ENCODE measurements at places on chromosomes 2 and 18.

- no peak for DNase-seq
Measured at GRCh38 chr18:79218605-79219190, 149.5 kb downstream of the ATP9B start.

GRCh38 chr2:104855221-104856085 is 1.5 kb downstream of the POU3F3 start:
- no peak for DNase-seq

DNA sequence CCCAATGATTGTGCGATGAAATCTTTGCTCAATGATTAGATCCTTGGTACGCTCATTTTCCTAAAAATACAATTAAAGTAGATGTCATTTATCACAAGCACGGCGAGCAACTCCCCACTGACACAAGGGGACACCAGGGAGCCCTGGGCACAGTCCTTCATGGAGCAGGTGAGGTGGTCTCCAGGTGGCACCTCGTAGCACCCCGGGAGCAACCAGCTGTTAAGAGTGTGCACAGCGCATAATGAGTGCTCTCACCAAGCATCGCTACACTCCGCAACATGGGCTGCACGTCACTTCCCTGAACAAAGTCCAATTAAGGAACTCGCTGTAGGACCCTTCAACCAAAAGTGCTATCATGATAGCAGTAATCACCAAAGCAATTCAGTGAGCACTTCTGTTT is 59.8 kb downstream of the ANO7 start:
- no peak for DNase-seq

DNA sequence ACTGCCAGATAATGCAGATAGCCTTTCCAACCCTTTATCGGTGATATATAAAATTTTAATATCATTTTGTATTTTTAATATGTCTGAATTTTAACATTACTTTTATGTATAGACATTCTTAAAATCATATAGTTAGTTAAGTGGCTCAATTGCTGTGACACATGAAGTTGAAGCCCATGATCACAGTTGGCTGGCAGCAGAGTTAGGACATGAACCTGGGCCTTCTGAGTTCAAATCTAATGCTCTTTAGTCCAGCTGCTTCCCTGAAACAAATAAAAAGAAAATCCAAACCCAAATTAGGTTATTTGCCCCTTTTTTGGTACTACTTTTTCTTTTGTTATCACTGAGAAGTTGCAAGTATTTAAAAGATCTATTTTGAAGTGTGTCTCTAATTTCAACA is 5.6 kb downstream of the ELP2 start:
- DNase-seq: no peak

DNA sequence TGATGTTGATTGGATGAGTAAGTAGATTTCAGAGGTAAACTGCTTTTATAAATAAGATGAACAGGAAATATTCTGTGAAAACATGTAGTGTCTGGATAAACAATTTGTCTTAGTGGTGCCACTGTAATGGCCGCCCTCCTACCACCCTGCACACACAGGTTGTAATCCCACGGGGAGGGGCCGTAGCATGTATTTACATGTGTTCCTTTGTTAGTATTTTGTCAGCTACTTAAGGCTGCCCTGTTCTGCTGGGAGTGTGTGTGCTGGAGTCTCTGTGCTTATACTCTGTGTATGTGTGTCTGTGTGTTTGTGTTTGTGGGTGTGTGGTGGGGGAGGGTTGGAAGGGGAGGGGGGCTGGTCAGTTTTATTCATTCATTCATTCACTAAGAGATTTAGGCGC is 5.1 kb downstream of the TSHZ1 start:
- DNase-seq: no peak

DNA sequence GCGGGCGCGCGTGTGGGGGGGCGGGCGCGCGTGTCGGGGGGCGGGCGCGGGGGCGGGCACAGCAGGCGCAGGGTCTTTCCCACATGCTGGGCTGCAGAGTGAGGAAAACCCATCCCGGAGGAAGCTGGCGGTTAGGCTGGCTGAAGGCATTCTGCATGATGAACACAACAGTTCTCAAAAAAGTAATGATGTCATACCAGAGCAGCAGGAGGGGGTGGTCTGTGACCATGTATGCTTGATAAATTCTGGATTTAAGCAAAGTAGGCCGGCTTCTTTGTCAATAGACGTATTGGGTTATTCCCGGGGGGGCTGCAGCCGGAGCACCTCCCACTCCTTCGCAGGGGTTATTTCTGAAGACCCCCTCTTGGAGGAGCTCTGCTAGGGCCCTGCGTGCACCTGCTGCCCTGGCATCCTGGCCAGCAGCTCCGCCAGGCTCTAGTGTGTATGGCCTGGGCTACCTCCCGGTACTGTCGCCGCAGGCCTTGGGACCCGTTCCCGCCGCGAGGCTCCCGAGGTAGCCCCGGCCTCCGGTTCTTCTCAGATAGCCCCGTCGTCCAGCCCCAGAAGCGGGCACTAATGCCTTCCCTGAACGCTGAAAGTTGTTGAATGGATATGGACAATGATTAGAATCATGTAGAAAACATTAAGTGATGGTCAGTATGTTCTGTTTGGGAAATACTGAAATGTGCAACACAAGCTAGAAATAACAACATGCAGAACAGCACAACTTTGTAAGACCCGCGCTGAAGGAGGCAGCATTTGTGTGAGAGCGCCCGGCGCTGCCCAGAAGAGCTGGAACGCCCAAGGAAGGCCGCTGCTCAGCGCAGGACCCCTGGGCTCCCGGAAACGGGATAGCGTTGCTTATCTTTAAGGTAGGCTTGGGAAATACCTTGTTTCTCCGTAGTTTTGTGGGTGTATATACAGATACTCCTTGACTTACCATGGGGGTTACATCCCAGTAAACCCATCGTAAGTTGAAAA is 101.4 kb upstream of the RAB6C start:
- DNase-seq: no peak

- no peak for DNase-seq
Measured at GRCh38 chr2:154827286-154827685, 128.8 kb downstream of the KCNJ3 start.

DNA sequence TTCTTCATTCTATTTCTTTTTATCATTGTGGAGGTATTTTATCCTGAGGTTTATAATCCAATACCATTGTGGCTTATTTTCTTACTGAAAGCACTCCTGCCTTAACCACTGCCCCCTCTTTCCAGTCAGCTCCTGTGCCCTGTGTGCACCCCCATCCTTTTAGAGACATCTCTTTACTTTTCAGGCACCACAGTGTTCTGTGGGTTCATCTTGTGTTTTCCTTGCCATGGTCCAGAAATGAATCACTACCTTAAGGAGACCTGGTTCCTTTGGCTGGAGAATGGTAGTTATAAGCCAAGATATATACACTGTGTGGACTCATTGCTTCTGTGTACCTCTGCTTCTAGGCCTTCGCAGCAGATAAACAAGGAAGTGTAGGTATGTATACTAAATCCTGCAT is 278.3 kb downstream of the PTGR3 start:
- no peak for DNase-seq

GRCh38 chr2:233328922-233329321 is 21.3 kb downstream of the SAG start:
- no peak for DNase-seq

DNA sequence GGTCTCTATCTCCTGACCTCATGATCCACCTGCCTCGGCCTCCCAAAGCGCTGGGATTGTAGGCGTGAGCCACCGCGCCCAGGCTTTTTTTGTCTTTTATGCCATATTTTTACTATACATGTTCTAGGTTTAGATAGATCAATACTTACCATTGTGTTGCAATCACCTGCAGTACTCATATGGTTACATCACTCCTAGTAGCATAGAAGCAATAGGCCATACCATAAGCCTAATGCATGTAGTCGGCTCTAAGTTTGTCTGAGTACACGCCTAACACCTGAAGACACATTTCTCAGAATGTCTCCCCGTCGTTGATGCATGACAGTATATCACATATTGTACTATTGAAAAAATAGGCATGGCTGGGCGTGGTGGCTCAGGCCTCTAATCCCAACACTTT is 27.1 kb upstream of the TGIF1 start:
- DNase-seq: no peak

DNA sequence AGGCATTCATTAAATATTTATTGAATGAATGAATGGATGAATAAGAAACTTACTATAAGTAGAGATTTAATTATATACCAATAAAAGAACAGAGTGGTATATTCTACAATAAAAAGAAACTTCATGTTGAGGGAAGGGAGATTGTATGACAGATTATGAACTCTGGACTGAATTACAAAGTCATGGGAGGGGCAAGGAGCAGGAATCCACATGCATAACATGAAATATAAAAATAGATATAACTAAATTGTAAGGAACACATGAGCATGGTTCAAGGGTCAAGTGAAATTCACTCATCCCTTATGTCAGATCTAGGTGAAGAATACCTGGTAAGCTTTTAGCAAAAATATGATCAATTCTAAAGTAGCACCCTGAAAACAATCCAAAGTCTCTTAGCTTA is 27.1 kb upstream of the TLK1 start:
- DNase-seq: no peak

DNA sequence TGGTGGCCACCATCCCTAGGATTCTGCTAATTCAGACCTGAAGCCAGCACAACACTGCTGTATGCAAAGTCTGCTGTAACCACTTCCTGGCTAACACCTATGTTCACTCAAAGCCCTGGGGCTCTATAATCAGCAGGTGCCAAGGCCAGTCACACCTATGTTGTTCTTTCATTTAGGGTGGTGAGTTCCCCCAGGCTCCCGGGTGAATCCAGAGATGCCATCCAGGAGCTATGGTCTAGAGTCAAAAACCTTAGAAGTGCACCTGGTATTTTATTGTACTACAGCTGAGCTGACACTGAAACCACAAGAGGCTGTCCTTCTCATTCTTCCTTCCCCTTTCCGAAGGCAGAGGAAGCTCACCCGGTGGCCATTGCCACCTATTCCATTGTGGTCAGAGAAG is 46.2 kb upstream of the CCDC141 start:
- DNase-seq: no peak

- DNase-seq: no peak
Measured at GRCh38 chr18:42922363-42922762, 193.1 kb downstream of the RIT2 start.

- no peak for DNase-seq
Measured at GRCh38 chr18:26700728-26701127, 152.4 kb upstream of the KCTD1 start.

DNA sequence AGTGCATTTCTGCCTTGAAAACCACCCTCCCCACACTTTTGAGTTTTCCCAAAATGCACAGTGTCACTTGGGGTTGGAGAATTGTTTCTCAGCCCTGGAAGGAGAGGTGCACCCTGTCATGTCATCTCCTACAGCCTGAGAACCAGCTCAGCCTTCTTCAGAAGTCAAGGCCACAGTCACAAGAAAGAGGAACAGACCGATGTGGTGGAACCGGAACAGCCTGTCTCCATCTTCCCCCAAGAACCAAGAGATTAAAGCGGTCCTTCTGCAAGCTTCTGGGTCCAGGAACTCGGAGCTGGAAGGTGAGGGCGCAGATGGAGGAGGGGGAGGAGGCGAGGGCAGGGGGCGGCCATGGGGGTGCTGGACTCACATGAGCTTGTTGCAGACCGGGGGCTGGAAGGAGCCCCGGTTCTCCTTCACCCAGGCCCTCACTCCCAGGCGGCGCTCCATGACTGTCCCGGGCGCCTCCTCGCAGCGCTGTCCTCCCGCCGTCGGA is 248 bp downstream of the HAAO start:
- no peak for DNase-seq

DNA sequence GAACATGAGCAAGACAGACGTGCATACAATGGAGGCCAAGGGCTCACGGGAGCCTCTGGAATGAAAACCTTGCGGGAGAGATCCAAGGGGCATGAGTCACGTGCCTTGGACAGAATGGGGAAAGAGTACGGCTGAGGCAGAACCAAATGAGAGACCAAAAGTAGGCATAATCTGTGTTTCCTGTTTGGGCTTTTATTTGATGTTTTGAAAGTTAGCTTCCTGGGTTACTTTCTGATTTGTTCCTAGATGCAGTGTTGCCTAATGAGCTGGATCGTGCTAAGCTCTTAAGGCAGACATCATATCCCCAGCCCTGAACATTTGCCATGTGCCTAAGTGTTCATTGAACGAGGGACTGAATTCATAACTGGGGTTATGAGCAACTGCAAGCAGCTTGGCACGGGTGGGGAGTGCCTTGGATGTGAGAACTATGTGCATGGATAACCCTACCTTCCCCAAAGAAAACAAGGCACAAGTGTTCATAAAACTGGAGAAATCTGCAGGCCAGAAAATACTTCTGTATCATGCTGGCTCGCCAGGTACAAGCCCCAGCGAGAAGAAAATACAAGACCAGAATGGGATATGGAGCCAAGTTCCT is 60.3 kb upstream of the RPL31 start:
- DNase-seq: no peak

- DNase-seq: no peak
Measured at GRCh38 chr18:51516478-51517038, 319.1 kb upstream of the MEX3C start.

DNA sequence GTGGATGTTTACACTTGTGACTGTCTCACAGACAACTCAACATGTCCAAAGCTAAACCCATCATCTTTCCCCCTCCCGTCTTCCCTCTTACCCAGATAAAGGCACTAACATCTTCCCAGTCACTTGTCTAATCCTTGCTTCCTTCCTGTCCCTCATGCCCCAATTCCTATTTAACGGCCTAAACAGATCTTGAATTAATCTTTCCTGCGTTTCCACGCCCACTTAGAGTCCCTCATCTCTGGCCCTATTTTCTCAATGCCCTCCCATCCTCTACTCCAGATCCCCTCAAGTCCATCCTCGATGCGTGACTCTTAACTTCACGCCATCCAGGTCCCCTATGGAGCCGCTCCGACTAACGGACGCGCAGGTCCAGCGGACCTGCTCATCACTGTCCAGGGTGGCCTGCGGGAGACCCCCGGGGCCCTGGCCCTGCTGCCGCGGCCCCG is 682 bp upstream of the SCLY start:
- no peak for DNase-seq

DNA sequence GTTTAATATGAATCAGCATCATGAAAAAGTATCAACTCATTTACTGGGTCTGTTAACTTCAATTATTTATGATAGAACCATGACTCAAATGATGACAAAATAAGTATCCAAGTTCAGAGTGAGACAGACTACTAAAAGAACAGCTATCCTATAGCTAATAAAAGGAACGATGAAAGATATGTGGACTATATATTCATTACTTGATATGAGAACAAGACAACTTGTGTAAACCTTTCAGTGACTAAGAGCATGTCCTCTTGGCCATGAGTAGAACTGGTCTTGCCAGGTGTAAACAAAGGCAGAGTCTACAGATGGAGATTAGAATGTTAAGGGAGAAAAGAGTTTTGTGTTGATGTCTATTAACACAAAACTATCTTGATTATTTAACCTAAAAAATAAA is 360.4 kb upstream of the ZC3H15 start:
- no peak for DNase-seq

DNA sequence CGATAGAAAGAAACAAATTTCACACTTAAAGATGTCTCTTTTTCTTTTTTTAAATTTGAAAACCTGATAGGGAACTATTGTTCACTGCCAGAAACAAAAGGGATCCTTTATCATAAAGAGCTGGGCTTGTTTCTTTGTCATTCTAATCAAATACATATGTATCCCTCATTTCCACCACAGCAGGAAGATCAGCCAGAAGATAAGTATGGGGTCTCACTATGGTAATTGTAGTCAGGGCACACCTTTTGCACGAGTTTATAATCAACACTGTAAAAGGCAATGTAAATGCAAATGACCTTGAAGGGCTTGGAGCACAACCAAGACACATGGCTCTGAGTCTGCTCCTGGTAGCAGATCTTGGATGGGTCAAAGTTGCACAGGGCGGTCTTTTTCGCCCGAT is 109.5 kb downstream of the NXPH2 start:
- DNase-seq: no peak
